ENCODE measurements at places on chromosomes 5 and 9.

- no peak for DNase-seq
These were observed 862.1 kb downstream of the PTPRD start for GRCh38 chr9:9750719-9751118.

GRCh38 chr9:110668570-110669167, at the start of gene MUSK:
Gene MUSK (plus strand): TSS chr9:110668791. CDS start chr9:110668905, 114 bp downstream.
- no peak for DNase-seq

- no peak for DNase-seq
These were observed 488.1 kb upstream of the ADAMTS16 start for GRCh38 chr5:4651806-4652565.

- DNase-seq: no peak
These were observed 74.9 kb upstream of the SELENOP start for GRCh38 chr5:42886635-42887034.

- no peak for DNase-seq
These were observed 286.8 kb downstream of the SPATA31D1 start for GRCh38 chr9:82275258-82275927.

DNA sequence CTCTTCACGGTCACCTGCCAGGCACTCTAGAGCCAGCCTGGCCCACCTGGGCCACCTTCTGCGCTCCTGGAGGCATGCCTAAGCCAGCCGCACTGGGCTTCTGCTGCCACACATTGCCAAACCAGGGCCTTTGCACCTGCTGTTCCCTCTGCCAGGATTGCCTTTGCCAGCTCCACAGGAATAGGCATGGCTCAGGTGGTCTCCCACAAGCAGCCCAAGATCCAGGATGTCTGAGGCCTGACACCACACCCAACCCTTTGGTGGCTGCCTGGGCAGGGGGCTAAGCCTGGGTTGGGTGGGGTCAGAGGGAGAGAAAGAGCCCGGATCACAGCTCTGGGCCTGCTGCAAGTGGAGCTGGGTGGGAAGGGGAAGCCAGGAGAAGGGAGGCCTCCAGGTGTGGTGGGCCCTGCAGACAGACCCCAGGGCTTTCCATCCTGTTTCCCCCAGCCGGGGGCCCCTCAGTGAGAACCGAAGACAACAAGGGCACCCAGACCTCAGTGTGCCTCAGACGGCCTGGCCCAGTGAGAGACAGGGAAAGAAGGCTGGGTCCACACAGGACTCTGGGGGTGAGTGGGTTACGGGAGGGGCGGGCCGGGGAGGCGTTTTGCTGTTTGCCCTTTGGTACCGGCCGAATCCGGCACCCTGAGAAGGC, 672 bp upstream of the SUSD3 start:
- no peak for DNase-seq

DNA sequence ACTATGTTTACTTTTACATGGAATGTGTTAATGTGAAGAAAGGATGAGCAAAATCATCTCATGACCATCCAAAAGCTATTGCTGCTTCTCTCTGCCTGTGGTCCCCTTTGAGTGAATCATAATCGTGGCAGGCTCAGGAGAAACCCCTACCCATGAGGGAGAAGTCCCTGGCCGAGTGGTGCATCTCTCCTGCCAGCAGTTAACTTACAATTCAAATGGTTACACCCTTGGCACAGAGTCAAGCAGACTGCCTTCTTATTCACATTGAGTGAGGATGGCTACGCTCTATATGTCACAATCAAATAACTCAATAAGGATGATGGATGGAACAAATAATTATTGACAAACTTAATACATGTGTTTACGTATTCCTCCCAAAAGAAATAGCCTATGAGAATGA, 179.1 kb downstream of the FGF1 start:
- DNase-seq: no peak

DNA sequence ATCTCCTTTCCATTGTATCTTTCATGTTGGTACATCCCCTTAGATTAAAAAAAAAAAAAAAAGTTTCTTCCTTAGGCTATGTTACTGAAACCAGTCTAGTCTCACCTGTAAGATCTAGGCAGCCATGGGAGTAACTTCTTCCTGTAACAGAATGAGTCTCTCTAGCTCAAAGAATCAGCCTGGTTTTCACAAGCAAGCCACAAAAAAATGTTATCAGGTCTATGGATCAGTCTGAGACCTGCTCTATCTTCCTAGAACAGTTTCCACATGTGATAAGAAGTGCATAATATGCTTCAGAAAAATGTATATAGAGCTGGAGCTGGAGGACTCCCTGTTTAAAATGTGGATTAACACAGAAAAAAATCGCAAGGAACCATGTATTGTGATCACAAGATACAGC, 53.8 kb downstream of the ARRDC3 start:
- DNase-seq: no peak

- DNase-seq: no peak
These were observed 62.7 kb downstream of the SNX24 start for GRCh38 chr5:122908108-122908507.

- DNase-seq: no peak
These were observed 43.8 kb upstream of the SUSD1 start for GRCh38 chr9:112218908-112219307.

- no peak for DNase-seq
These were observed 130.4 kb downstream of the ESM1 start for GRCh38 chr5:54854883-54855581.

GRCh38 chr9:105439428-105439827, 8.4 kb upstream of the FSD1L start:
- DNase-seq: no peak

- DNase-seq: no peak
These were observed 309.1 kb downstream of the NSG2 start for GRCh38 chr5:174354571-174354970.

GRCh38 chr9:107638521-107639310, 149.1 kb upstream of the KLF4 start:
- DNase-seq: no peak
